NCI-H2081 (cell line): ENCODE measurements at places on chromosomes 7 and 10.
A peak's percentile ranks its signal among the peaks of the same experiment; 100 is the strongest.

DNA sequence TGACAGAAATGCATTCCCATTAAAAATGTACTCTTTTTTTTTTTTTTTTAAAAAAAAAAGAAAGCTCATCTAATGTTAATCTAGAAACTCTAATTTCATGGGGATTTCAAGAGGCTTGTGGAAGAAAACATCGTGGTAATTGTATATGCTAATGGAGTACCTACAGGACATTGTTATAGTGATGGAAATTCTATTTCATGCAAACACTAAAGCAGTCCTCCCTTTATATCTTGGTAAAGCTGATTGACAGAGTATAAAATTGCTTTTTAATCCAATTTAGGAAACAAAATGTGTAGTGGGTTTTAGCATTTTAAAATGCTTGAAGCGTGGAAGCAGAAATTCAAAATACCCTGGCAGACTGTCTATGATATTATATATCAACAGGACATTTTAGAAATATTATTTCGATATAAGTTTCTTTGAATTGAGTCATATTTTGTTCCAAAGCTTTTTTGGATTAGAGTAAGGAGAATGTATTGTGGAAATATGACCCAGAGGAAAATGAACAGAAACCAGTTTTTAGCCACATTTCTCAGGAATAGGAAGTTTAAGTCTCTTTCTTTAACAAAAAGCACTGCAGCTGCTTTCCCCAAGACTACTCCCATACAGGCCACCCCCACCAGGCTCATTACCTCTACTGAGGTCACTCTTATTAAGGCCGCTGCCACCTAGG lies 121.9 kb downstream of the WNT2 start:
- DNase-seq = no peak

DNA sequence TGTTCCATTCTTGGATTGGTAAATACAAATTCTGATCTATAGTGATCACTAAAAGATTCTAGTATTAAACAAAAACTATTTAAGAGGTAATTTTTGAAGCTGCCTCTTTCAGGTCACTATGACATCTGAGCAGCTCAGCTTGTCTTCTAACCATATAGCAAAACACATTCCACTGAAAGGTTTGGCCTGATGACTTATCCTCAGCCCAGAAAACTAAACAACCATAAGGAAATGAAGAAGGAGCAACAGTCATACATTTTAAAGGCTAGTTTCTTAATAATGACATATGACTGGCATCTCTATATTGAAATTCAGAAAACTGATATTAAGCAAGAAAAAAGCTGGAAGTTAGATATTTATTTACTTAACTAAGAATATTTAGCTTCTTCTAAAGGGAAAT lies 24.6 kb downstream of the NT5C2 start:
- DNase-seq = no peak

- DNase-seq = no peak
Observed at GRCh38 chr7:29234438-29234837, 39.9 kb downstream of the CHN2 start.

GRCh38 chr10:51707392-51707791 lies 8.0 kb upstream of the CSTF2T start:
- DNase-seq = no peak

DNA sequence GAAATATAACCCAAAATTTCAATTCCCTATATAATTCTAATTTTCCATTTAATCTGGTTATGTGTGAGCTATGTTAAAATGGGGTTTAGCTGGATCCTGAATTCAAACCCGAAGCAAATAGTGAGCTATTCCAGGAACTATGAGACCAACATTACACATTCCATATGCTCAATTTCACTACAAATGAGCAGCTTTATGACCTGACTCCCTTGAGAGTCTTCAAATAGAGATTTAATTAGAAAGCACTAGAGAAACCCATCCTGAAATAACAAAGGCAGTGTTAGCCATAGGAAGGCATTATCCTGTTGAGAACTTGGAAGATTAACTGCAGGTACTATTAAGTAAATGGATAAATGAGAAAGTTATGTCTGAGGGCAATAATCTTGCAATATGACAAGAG lies 890.0 kb downstream of the GRM8 start:
- DNase-seq = peak; percentile 14

DNA sequence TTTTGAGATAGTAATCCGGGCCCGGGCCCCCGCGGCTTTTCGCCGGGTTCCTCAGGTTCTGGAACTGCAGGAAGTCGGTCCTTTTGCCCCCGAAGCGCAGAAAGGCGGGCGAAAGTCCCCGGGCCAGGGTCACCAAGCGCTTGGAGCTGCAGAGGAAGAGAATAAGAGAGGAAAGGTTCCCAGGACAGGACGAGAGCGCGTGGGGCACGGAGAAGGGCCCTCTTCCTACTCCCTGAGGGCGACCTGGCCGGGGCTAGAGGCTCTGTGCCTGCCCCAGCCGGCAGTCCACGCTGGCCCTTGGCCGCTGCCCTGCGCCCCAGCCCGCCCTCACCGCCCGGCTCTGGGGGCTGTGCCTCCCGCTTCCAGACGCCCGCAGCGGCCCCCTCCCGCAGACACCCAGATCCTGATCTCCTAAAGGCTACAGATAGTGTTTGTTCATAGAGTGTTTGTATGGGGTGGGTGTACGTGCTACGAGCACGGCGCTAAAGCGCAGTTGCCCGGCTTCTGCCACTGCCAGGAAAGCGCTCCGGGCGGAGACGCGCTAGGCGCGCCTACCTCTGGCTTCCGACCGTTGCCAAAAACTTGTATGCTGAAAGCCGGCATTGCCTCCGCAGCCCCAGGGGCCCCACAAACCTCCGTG lies 3.2 kb downstream of the HPSE2 start:
- no peak for DNase-seq

- no peak for DNase-seq
Observed at GRCh38 chr10:77187376-77187999, 450.1 kb downstream of the KCNMA1 start.

DNA sequence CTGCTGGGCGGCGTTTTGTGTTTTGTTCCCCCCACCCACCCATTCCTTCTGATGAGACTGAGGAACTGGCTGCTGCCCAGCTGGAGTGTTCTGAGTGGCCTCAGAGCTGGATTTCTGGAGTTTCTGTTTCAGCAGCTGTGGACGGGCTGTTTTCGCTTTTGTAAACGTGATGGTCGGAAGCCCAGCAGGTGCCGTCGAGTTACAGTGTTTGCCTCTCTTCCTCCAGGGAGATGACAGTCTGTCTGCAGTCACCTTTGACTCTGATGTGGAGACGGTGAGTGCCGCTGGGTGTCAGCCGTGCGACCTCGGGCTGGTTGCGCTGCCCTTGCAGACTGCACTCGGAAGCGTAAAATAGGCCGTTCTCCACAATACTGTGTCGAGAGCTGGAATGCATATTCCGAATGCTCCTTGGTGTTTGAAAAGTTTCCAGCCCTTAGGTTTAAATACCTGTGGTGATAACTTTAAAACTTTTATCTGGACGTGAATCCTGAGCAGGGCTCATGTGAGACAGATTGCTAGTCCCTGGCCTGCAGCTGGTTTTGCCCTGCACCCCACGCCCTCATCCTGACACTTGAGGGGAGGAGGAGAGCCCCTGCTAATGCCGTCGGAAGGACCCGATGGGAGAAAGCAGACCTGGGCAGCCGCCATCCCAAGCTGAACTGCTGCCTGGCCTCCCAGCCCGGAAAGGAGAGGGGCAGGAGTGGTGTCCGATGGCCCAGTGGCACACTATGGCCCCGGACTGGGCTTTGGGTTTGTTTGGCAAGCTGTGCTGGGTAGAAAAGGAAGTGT lies 8.3 kb downstream of the IQCE start:
- no peak for DNase-seq

DNA sequence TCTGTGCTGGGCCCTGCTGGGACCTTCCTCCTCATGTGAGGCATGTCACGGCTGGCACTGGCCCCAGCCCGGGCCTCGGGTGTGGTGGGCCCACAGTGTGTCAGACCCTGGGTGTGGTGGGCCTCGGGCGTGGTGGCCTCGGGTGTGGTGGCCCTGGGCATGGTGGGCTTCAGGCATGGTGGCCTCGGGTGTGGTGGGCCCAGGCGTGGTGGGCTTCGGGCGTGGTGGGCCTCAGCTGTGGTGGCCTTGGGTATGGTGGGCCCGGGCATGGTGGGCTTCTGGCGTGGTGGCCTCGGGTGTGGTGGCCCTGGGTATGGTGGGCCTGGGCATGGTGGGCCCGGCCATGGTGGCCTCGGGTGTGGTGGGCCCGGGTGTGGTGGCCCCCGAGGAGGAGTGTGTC lies 40.4 kb downstream of the NKX6-2 start:
- no peak for DNase-seq

GRCh38 chr7:116219834-116220233 lies 9.5 kb downstream of the TES start:
- DNase-seq = no peak

GRCh38 chr10:30057421-30057841 lies 2.0 kb downstream of the JCAD start:
- no peak for DNase-seq

GRCh38 chr7:30545791-30546555 lies 41.3 kb upstream of the GGCT start:
- no peak for DNase-seq

GRCh38 chr7:155969192-155969929 lies 157.1 kb upstream of the SHH start:
- DNase-seq = no peak

- peak; percentile 82 for DNase-seq
Observed at GRCh38 chr10:97188261-97188711, 2.5 kb upstream of the SLIT1 start.

GRCh38 chr10:74262856-74263255 lies 111.8 kb downstream of the ADK start:
- DNase-seq = no peak

GRCh38 chr7:128868624-128869137 lies 6.0 kb downstream of the ATP6V1F start:
- no peak for DNase-seq

- DNase-seq = no peak
Observed at GRCh38 chr7:132581431-132581830, 5.2 kb upstream of the PLXNA4 start.

- no peak for DNase-seq
Observed at GRCh38 chr7:27433581-27433980, 191.0 kb downstream of the EVX1 start.

DNA sequence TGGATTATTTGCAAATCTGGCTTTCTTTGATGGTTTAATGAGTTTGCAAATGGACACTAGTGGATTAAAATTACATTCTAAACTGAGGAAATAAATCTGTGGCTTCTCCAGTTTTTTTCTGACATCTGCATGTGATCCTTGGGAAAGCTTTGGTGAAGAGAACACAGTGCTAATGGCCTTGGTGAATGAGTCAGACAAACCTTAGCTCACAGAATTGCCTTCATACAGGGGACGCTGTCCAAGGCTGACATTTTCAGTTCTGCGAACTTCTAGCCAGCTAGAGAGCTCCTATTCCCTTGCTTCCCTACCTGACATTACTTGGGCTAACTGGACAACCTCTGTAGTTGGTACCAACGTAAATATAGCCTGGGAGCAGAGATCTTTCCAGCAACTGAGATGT lies 21.2 kb downstream of the BMPER start:
- DNase-seq = no peak

- DNase-seq = no peak
Observed at GRCh38 chr7:105107458-105107857, 93.5 kb downstream of the KMT2E start.

DNA sequence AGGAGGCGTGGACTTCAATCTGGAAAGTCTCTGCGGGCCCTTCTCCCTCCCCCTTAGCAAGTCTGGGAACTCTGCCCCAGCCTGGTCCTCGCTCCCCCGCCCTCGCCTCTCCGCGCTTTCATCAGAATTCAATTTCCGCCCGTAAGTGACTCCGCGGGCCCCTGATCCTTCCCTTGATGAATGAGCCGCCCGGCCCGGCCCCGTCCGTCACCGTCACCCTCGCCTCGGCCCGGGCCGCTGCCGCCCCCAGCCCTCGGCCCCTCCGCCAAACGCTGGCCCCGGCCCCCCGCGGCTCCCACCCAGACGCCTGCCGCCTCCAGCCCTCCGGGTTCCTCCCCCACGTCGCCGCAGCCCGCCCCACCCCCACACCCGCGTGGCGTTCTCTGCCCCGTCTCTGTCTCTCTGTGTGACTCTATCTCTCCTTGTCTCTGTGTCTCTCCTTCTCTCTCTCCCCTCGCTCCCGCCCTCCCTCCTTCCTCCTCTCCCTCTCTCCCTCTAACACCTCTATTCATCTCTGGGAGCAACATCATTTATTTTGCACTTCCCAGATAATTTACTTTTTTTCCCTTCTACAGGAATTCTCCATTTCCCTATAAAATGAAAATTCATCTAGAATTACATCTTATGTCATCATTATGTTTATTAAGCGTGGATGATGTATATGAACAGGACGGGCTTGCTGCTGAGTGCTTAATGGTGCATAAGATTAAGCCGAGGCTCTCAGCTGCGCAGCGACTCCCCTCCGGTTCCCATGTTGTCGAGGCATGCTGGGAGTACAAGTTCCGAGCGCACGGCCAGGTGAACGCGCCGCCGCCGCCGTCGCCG lies 91.2 kb upstream of the PAX2 start:
- DNase-seq = peak; percentile 26

DNA sequence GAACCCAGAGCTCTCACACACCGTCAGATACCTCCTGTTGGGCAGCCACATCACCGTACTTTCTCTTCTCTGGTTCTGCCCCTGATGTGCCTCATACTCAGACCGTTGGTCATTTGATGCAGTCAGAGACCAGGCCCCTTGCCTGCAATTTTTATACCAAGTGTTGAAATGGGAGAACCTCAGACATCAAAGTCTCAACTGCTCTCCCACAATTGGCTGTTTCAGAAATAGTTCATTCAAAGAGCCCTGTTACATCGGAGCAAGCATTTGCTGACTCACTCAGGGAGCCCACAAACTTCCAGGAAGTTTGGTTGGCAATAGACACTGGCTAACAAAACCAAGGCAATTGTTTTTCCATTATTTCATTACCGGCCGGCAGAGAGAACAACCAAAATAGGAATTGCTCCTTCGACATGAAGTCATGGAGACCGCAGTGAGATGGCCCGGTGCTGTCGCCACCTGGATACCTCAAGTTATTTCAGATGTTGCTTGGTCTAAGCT lies 33.5 kb upstream of the ADAM12 start:
- DNase-seq = no peak

- peak; percentile 39 for DNase-seq
Observed at GRCh38 chr7:107167483-107168232, 1.1 kb upstream of the HBP1 start.
